Activated B cell treated with CpG ODN at 0.5 μM for 24 hours (primary cell): ENCODE measurements at places on chromosomes 16 and 17.

GRCh38 chr17:27530764-27531391 is 74.6 kb downstream of the KSR1 start:
- DNase-seq = no peak

DNA sequence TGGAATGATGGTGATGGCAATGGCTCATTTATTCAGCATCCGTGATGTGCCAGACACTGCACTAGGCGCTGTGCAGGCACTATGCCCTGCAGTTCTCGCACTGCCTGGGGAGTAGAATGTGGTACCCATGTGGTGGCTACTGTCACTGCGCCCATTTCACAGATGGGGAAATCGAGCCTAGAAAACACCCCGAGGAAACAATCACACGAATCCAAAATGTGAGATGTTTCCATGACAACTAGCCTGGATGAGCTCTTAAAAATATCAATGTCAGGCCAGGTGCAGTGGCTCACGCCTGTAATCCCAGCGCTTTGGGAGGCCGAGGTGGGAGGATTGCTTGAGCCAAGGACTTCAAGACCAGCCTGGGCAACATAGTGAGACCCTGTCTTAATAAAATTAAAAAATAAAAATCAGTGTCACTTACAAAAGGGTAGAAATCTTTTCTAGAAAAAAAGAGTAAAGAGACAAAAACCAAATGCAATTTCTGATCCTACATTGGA is 57.9 kb upstream of the TNRC6A start:
- DNase-seq = no peak

GRCh38 chr17:57970710-57971109 is 15.5 kb upstream of the CUEDC1 start:
- DNase-seq = no peak

- no peak for DNase-seq
Measured at GRCh38 chr16:81491541-81492188, 47.1 kb downstream of the CMIP start.

DNA sequence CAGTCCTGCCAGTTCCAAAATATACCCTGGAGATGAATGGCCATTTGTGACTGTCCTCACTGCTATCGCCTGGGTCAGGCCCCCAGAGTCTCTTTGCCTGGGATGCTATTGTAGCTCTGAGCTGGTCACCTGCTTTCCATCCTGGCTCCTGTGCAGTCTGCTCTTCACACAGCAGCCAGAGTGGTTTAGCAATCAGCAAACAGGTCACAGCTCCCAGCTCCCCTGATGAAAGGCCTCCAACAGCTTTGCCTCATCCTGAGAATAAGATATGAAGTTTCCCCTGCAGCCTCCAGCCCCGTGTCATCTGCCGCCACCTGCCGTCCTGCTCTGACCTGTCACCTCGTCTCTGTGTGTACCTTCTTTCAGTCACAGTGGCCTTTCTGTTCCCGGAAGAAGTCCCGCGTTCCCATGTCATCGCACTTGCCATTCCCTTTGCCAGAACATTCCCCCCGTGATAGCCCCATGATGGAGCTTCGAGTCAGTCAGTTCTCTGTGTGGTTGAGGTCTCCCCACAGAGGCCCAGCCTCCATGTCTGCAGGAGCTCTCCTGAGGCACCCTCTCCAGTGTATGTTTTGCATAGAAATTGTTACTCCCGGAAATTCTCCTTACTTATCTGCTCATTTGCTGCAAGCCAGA is 281.5 kb downstream of the SNX29 start:
- no peak for DNase-seq

DNA sequence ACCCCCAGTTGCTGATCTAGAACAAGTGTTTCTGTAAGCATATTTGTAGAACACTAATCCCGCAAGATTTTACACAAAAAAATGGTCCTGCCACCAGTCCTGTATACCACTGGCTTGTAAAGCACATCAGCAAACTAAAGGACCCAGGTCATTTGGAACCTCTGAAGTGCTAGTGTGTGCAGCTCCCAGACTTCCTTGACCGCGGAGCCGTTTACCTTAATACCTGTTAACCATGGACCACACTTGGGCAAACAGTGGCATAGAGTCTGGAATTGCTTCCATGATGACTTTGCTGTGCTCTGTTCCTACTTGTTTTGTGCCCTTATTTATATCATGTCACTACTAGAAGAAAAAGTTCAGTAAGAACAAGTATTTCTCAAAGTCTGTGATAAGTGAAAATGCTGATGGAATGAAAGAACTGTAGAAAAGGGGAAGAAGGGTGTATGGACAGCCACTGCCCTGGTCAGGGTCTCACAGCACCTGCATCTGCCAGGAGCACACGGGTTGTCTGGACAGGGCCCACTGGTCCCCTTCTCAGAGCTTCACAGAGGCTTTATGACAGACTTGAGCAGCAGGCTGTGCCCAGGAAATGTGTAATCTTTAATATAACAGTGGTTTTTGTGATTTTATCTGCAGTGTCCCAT is 29.3 kb downstream of the ALDH3A2 start:
- no peak for DNase-seq

DNA sequence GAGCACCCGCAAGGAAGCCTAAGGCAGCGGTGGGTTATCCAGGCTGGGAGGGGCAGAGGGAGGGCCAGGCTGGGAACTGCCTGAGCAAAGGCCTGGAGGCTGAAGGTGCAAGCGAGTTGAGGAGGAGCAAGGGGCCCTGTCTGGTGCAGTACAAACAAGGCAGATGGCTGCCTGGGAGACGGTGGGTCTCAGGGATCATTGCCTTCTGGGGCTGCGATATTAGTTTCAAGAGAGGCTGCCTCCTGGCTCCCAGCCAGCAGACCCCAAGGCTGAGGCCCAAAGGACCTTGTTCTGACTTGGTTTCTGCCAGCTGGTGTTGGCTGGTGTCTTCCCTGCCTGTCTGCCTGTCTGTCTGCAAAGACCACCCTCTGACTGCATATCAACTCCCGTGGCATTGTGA is 154.0 kb downstream of the IRF8 start:
- DNase-seq = no peak

DNA sequence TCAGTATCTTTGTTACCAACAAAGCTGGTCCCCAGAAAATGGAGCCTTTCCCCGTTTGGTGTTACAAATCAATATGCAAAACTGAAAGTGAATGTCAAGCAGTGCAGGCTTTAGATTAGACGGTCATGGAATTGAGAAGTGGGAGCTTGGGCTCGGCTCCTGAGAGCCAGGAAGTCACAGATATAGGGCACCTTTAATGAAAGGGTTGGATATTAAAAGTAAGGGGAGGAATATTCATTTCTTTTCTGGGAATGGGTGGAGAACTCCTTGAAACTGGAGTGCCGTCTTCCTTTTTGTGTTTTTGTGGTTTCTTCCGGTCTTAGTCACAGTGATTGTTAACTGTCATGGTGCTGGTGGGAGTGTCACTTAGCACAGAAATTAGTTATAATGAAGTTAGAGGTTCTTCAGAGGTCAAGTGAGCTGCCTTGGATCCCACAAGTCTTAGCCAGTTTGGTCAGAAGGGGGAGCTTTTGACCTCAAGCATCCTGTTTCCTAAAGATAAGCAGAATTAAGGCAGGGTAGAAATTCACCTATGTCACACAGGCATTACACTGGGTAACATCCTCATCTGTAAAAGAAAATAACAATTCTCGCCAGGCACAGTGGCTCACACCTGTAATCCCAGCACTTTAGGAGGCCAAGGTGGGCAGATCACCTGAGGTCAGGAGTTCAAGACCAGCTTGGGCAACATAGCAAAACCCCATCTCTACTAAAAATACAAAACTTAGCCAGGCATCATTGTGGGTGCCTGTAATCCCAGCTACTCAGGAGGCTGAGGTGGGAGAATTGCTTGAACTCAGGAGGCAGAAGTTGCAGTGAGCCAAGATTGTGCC is 9.6 kb upstream of the EIF1 start:
- no peak for DNase-seq

GRCh38 chr17:29714146-29714545 is 91.4 kb upstream of the CORO6 start:
- no peak for DNase-seq

GRCh38 chr16:2478279-2478678 is 3.4 kb downstream of the TBC1D24 start:
- no peak for DNase-seq

DNA sequence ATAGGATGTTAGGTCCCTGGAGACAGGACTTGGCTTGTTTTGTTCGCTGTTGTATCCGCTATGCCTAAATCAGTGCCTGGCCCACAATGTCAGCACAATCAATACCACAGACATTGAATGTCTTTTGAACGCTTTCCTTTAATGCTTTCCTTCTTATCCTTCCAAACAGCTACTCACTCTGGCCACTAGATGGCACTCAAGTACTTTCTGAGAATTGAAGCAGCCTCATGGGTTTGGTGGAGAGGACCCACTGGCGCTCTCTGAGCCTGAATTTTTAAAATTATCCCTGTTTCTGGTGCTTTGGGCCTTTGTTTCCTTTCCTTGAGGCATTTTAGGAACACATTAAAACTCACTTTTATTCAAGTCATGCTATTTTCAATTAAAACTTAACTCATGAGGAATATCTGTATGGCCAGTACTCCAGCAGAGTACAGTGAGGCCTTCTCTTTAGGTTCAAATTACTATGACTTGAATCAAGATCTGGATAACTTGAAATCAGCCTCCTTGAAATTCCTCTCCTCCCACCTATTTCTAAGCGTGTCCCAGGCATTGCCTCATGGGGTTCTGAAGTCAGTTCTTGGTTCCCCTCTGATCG is 3.2 kb upstream of the NLRP1 start:
- DNase-seq = no peak

DNA sequence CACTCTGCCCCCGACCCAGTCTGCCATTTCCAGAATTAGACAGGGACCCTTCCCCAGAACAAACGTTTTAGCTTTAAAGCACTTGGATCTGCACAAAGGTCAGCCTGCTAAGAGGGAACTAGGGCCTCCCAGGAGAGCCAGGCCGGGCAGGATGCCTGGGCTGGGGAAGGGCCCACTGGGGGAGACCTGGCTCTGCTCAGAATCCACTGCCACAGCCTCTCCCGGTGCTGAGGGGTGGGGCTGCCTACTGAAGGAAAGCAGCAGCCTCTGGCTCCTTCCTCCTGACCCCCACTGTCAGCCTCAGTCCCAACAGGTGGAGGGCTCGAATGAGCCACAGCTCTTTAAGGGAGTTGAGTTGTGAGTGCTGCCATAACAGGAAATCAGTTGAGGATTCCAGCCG is 1.7 kb downstream of the YBX2 start:
- no peak for DNase-seq

DNA sequence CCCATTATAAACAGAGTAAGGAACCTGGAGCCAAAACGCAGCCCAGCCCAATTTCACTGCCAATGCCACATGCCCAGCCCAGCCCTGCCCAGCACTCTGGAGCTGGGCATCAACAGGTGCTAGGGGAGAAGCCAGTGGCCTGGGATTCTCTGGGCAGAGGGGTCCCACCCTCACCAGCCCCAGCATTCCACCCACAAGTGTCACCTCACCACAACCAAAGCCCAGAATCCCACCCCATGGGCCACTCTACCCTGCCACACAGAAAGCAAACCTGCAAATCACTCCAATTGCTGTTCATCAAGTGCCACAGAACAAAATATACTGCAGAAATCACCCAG is 102.5 kb upstream of the CDH5 start:
- no peak for DNase-seq
